ENCODE measurements at places on chromosomes 4 and X.

- no peak for DNase-seq
These were observed 378.3 kb downstream of the PPP1R2C start for GRCh38 chrX:42399632-42400024.

DNA sequence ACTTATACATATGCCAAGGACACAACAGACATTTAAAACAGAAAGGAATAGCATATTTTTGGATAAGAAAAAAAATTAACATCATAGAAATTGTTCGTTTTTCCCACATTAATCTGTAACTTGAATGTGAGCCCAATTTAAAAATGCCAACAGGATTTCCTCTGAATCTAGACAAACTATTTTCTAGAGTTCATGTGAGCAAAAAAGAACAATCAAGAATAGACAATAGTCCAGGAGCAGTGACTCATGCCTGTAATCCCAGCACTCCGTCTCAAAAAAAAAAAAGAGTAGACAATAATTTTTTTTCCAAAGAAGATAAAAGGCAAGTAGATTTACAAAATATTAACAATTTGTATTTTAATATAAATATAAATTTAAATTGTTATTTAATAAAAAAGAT lies 73.7 kb upstream of the DUSP21 start:
- DNase-seq: no peak

DNA sequence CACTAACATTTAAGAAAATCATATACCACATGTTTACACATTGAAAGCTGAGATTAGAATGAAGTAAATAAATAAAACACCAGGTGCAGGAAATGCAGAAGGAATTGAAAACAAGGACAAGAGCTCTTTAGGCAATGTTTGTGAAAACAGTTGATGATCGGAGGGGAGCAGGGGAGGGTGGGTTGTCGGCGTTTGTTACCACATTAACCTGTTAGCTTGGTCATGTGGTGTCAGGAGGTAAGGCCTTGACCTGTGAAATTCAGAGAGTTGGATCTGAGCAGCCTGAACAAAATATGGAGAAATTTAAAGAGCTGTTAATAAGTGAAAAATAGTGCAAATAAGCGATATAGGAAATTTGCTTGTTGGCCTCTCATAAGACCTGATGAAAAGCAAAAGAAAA lies 759.9 kb downstream of the PDHA2 start:
- DNase-seq: no peak

GRCh38 chrX:21616386-21616785 lies 41.7 kb downstream of the KLHL34 start:
- DNase-seq: no peak

GRCh38 chr4:145829629-145830395 lies 108.8 kb downstream of the ZNF827 start:
- no peak for DNase-seq

- DNase-seq: no peak
These were observed 169.2 kb downstream of the TMA16 start for GRCh38 chr4:163663454-163664225.

DNA sequence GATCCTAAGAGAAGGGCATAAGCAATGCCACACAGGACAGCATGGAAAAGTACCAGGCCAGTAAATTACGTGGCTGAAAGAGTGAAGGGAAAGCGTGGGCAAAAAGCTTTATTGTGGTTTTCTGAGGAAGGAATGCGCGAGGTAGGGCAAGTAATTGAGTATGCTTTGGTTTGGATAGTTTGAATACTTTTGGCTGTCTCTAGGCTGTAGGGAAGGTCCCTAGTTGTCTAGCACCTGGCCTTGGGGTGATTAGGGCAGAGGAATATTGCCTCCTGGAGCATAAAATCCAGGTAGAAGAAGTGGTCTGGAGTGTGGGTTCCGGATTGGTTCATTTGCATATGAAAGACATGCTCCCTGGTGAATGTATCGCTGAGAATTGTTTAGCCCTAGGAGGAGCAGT lies 46.4 kb upstream of the NALF2 start:
- DNase-seq: no peak

DNA sequence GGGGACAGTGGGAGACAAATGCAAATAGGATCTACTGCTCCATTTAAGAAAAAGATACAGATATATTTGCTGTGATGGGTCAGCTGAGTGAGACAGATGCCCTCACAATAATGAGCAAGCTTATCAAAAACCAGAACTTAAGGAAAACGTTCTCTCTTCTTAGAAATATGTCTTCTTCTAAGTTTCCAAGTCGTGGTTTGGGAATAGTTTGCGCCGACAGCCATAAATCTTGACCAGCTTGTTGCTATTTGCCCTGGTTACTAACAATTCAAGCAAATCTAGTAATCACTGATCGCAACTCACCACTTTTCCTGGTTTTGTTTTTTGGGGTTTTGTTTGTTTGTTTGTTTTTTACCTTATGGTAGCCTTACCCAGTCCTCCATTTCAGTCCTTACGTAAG lies 67.6 kb upstream of the GUCY1A1 start:
- DNase-seq: no peak

DNA sequence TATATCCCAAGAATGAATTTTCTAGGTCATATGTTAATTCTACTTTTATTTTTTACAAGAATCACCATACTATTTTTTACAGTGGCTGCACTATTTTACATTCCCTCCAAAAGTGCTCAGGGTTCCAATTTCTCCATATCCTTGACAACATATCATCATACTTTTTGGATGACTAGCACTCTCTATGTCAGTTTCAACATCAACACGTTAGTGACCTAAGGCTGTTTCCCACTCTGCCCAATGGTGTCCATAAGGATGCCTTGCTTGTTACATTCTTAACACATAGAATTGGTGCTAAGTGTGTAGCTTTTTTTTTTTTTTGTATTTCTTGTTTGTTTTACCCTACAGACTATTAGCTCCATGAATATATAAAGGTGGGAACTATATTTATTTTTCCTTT lies 175.4 kb downstream of the PCDH10 start:
- DNase-seq: no peak

DNA sequence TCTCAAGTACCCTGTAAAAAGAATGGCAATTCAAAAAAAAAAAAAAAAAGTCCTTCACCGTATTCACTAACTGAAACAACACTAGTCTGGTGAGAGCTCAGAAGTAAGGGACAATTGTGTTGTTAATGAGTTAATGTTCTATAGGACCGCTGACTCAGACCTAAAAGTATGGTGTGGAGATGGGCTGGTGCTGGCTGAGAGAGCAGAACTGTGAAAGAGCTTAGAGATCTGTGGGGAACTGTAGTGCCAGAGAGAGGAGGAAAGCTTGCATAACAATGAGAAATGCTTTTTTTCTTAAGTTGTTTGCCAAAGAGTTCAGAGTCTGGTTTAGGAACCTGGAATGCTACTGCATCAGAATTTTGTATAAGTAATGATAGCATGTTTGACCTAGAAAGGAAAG lies 65.1 kb downstream of the LHFPL1 start:
- peak; percentile 52 for DNase-seq

DNA sequence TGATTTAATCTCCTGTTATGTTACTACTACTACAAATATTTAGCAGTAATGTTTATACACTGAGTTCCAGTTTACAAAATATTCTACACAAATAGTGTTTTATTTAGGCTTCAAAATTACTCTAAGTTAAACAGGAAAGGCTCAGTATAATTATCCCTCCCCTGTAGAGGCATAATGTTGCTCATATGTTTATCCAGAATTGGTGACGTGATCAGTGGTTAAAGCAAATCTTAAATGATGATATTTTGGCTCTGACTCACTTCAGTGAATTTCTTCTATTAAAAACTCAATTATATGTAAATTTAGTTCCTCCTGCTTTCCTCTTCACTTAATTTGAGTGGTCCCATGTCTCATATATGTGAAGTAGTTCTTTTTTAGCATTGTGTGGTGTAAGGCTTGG lies 438.5 kb downstream of the ADGRL3 start:
- peak; percentile 89 for DNase-seq

- DNase-seq: peak; percentile 59
These were observed 50.1 kb downstream of the RASGEF1B start for GRCh38 chr4:81421346-81422218.

GRCh38 chrX:129581904-129582303 lies 41.8 kb downstream of the OCRL start:
- DNase-seq: no peak

- no peak for DNase-seq
These were observed 99.8 kb downstream of the PPP1R2C start for GRCh38 chrX:42678133-42678532.

DNA sequence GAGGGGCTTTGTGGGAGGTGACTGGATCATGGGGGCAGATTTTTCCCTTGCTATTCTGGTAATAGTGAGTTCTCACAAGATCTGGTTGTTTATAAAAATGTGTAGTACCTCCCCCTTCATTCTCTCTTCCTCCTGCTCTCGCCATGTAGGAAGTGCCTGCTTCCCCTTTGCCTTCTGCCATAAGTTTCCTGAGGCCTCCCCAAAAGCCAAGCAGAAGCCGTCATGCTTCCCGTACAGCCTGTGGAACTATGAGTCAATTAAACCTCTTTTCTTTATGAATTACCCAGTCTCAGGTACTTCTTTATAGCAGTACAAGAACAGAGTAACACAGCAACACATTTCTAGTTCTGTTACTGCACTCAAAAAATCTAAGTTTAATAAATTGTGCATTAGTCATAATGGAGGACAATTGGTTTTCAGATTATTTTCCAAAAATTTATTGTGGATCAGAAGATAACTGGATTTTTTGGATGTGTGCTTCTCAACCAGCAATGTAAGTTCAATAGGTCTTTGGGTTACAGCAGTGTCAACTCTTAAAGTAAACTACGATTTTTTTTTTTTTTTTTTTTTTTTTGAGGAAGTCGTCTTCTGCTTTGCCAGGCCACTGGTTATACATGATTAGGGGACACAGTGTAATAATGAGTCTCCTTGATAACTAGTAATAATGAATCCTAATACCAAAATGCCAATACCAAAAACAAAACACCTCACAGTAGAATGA lies 69.9 kb downstream of the CHIC2 start:
- no peak for DNase-seq

DNA sequence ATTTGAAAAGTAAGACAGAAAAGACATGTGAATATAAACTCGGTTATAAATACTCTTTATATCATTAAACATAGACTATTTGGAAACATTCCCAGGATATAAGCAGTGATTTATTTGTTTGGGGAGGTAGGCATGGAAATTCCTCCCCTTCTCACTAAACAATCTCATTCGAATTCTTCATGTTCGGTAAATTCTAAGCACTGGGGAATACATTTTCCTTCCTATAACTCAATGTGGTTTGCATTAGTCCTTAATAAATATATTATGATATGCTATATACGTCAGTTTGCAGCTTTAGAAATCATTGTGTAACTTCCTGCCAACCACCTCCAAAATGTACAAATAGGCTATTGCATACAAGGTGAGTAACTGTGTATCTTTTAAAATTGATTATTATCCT lies 99.6 kb downstream of the UGT8 start:
- no peak for DNase-seq

DNA sequence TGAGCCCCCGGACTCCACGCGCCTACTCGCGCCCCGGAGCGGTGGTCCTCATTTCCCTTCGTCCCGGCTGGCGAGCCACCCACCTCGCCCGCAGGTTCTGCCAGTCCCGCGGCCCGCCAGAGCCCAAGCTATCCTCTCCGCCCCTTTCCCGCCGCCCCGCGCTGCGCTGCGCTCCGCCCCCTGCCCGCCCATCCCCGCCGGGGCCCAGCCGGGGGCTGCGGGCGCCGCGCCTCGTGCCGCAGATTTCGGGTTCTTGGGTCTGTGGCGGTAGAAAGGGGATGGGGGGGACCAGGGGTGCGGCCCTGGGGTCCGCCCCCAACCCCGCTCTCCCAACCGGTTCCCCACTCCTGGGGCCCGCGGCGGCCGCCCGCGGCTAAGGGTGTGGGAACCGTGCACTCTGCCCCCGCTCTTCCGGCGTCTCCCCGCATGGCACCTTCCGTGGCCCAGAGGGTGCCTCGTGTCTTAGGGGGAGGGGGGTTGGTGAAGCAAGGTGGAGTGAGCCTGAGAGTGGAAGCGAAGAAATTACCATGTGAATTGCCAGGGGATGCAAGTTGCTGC lies 650.8 kb upstream of the DIPK2B start:
- peak; percentile 20 for DNase-seq

DNA sequence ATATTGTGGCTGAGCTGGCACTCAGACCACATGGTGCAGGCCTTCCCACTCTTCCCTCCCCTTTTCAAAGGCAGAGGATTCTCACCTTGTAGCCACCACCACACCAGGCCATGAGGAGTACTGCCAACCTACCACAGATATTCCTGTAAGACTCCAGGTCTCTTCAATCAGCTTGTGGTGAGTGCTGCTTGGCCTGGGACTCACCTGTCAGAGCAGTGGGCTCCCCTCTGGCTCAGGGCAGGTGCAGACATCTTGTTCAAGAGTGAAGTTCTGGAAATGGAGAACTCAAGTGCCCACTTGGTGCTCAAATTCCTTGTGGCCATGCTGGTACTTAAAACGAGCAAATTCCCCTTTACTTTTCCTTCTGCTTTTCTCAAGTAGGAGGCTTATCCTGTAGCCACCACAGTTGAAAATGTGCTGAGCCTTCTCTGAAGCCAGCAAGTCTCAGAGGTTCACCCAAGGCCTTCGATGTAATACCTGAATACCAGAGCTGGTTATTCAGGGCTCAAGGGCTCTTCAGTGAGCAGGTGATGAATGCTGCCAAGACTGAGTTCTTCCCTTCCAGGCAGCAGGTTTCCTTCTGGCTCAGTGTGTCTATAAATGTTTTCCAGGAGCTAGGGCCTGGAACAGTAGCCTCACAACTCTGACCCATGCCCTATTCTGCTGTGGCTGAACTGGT lies 212.9 kb downstream of the TEX13C start:
- no peak for DNase-seq

- peak; percentile 46 for DNase-seq
These were observed 18.5 kb downstream of the HERC3 start for GRCh38 chr4:88610771-88611170.

GRCh38 chr4:180434131-180434895 lies 1808.9 kb upstream of the TENM3 start:
- DNase-seq: no peak

DNA sequence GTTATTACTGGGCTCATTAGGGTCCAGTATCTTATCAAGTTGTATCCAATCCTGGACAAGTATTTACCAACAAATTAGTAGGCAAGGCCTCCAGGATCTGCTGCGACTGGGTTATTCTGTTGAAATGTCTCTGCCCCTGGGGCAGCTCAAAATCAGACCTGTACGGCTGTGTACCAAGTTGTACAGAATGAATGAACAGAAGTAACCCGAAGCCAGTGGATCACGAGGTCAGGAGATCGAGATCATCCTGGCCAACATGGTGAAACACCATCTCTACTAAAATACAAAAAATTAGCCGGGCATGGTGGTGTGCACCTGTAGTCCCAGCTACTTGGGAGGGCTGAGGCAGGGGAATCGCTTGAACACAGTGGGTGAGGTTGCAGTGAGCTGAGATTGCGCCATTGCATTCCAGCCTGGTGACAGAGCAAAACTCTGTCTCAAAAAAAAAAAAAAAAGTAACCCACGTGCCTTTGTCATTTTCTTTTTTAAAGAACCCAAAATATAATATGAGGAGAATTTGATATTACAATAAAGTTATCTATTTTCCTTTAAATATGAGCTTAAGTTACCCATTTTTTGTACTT lies 127.3 kb downstream of the CBR4 start:
- DNase-seq: peak; percentile 61

GRCh38 chrX:127466211-127466610 lies 586.0 kb downstream of the ACTRT1 start:
- DNase-seq: no peak

Data from fibroblast of lung (primary cell).